D341Med (cell line): ENCODE measurements at places on chromosomes 3 and 15.

GRCh38 chr3:33636125-33636850 is 81.8 kb downstream of the CLASP2 start:
- peak; percentile 54 for DNase-seq

- DNase-seq: no peak
Measured at GRCh38 chr3:194019398-194020165, 116.4 kb upstream of the HES1 start.

DNA sequence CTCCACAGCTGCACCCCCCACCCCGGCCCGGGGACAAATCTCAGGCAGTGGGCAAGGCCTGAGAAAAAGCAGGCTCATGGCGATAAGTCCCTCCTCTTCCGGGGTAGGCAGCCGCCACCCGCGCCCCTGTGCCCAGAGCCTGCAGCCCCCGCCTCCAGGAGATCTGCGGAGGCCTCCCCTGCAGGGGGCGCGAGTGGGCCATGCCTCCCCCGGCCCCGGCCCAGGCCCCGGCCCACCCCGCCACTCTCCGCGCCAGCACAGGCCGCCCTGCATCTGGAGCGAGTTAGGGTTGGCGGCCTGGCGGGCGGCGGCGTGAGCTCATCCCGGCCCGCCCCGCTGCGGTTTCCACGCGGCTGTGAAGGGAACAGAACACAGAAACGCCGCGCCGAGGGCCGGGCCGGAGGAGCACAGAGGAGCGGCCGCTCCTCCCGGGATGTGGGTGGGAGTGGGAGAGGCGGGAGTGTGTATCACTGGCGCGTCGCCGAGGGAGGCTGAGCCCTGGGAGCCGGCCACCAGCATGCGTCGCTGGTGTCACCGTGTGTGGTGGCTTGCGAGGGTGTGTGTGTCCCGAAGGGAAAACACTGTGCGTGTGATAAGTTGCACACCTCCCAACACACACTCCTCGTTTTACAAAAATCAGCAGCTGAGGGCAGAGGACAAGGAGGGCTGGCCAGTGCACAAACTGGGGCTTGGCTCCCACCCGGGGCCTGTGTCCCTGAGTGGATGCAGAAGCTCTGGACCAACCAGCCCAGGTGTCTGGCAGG is 17.2 kb downstream of the MYL3 start:
- DNase-seq: peak; percentile 48

GRCh38 chr3:52402101-52402521 is 42.8 kb downstream of the SEMA3G start:
- DNase-seq: no peak

DNA sequence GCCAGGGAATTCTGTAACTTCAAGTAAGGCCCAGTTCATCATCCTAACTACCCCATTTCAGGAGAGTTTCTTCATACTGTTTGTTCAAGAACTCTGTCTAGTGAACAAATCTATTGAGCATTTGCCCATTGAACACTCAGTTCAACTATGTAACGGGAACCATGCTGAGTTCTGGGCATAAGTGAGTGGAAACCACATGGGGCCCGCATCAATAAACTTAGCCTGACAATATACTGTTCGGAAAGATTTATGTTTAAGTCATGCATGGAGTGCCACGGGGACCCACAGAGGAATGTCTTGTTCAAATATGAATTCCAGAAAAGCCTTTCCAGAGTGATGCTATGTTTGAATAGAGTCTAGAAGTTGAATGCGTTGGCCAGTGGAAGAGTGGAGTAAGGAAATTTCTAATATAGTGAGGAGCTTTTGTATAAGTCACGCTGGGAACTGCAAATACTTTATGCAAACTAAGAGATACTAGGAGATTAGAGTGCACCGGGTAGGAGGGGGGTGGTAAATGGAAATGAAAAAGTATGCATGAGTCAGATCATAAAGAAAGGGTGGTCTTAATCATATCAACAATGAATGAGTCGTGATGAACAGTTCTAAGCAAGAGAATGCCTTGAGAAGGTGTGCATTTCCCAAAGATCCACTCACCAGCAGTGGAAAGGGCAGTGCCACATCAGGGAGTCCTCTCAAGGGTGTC is 279.8 kb downstream of the VPS13C start:
- DNase-seq: no peak

GRCh38 chr3:195101001-195101583 is 169.9 kb downstream of the XXYLT1 start:
- DNase-seq: peak; percentile 70

DNA sequence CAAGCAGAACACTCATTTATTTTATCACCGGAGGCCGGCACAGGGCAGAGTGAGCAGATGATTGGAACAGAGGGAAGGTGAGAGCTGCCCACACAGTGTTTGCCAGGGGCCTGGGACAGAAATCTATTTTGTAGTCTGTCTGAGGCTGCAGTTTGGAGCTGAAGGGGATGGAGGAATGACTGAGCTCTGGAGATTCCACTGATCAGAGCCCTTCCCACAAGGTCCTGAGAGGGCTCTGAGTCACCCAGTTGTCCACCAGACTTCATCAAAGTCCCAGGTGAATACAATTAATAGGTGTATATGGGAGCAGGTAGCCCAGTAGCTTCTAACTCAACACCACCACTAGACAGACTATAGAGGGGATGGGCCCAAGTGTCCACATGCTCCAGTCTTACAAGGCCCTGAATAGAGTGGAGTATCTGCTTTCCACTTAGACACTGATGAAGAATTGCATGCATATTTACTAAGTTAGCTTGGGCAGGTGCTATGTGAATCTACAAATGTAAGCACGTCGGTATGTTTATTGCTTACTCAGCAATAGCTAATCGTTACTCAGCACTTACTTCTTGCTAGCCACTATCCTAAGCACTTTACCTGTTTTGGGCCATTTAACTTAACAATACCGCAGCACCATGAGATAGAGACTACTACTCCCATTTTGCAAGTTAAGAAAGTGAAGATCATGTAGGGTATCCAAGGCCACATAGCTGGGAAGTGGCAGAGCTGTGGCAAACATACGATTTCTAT is 2.7 kb upstream of the STARD5 start:
- DNase-seq: no peak

DNA sequence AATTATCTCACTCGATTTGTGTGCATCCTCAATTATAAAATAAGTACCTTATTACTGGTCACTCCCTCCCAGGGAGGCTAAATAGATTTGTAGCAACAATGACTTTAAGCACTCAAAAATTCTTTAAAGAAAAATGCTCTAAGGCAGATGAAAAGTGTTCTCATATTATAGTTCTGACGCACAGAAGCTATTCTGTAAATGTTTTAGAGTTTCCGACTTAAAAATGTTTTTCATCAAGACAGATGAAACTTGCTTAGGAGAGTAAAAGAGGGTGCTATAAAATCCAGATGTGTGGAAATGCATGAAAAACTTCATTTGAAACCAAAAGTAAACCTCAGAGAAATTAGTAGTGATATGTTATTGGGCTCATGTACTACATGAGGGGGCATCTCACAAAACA is 398.4 kb upstream of the KCNMB2 start:
- no peak for DNase-seq

DNA sequence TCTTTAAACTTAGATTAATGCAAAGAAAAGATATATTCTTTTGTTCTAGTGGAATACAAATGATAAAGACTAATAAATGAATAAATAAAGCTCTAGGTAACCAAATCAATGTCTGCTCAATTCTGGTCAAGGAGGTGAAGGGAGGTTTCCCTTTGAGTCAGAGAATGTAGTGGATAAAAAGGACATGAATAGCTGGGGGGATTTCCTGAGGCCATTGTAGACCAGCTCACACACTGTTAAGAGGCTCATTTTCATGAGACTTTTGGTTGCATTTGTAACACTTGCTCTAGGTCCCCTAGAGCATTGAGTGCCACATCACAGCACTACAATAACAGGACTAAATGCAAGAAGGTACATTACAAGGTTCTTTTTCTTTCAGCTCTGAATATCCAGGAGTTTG is 170.7 kb downstream of the TIGIT start:
- DNase-seq: no peak

GRCh38 chr15:75181780-75182179 is 19.9 kb upstream of the C15orf39 start:
- no peak for DNase-seq

GRCh38 chr15:72584006-72584405 is 70.5 kb upstream of the GOLGA6B start:
- DNase-seq: no peak

GRCh38 chr3:188051801-188052168 is 102.2 kb upstream of the LPP start:
- DNase-seq: no peak

DNA sequence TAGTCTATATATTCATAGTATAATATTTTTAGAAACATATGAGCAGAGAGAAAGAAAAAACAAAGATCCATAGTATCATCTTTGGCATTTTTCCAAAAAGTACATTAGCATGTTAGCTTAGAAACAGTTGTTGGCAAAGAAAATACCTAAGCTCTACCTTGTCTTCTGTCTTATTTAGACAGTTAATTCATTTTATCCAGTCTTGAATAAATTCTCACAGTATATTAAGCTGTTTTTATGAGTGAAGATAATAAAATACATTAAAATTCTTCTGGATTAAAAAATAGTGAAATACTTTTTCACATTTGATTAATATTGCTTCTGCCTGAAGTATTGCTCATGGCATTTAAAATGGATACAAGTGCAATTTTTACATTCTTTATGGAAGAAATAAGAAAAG is 145.2 kb downstream of the ZIC1 start:
- DNase-seq: no peak

DNA sequence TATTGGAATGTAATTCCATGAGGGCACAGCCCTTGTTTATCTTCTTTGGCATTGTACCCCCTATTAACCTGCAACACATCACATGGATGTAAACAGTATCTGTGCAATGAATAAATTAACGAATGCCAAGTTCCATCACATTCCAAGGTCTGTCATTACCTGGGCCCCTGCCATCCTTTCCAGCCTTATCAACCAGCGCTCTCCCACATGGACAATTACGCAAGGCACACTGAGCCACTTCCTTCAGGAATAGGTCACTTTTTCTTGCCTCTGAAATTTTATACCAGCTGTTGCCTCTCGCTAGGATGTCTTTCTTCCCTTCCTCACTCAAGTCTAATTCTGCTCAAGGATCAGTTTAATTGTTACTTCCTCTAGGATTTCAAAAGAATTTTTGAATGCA is 1051.8 kb upstream of the CFAP20DC start:
- no peak for DNase-seq

DNA sequence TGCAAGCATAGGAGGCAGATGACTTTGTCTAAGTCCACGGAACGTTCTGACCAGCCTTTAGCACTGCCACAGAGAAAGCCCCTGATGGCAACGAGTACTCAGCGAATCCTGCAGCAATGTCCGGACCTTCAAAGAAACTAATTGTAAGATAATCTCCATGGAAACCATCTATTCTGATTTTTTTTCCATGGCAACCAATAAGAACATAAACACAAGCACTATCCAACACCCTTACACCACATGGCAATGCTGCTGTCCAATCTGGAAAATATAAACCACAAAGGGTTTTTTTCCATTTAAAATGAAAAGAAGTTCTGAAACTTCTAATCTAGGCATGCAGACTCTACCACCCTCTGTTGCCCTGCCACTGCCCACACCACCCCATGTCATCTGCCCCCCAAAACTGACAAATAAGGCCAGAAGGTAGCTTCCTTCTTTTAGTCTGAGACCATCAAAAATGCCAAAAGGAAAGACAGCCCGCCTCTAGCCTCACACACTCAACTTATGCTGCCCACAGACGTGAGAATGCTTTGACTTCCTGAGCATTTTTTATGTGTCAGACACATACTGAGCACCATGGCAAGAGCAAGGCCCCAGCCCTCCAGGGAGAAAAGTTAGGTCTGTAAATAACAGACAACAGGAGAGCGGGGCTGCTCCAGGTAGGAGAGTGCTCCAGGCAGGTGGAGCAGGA is 44.5 kb downstream of the POC1A start:
- no peak for DNase-seq

DNA sequence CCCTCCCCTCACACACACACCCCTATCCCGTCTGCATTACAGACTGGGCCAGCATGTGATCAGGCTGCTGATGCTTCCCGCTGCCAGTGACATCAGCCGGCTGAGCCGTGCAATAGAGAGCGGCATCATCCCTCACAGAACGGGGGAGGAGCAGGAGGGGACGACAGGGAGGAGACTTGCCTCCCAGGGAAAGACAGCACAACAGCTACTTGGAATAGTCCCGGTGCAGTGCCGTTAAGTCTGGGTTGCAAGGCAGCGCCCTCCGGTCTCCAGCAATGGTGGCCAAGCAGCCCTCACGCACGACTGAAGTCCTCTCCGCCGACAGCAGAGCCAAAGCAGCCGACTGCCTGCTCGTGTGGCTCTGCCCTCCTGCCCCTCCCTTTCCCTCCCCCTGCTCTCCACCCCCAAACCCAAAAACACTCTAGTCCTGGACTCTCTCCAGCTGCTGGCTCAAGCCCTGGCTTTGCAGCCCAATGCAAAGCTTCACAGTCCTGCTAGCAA is 31.5 kb upstream of the RPS17 start:
- DNase-seq: peak; percentile 76

DNA sequence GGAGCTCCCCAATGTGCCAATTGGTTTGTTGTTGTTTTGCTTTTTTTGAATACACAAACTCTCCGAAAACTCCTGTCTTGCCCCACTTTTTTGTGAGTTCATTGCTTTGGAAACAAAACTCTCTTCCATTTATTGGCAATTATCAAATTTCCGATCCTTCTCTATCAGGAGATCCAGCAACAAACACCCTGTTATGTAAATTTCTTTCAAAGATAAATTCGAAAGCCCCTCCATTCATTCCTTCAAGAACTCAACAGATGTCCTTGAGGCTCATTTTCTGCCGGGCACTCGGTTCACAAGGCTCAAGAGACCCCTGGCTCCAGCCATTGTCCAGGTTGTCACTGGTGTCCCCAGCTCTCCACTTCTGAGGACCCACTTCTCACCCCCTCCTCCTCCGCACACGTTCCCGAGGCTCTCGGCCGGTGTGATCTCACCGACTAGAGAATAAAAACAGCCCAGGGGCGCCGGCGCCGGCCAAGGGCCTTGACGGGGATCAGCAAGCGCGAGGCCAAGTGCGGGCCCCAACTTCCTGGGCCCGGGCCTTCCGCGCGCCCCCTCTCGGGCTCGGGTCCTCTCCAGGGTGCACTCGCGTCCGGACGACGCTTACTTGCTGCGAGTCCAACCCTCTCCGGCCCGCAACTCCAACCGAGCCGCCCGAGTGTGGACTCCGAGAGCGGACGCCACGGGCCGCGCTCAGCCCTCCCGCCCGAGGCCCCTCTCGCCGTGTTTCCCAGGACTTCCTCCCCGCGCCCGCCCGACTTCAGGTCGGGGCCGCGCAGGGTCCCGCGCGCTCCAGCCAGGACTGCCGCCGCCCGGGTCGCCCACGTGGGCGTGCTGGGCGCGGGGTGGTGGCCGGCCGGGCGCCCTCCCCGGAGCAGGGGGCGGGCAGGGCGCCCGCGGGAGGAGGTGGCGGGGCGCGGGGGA is 533 bp upstream of the SMAD3 start:
- no peak for DNase-seq
